Testis (tissue), 5 donors: ENCODE measurements at places on chromosomes 7 and 10. TPM values are rescaled to one million over a fixed set of nuclear protein-coding genes. Genes with fewer than 3 reads are reported as not detected.

Gene PRRT4
- 0.16 TPM for total RNA-seq

Gene PVRIG
- 3.0 TPM for total RNA-seq

Gene RSPH10B2
- 61.3 TPM for total RNA-seq

Gene TMEM213
- not detected for total RNA-seq

Gene TSPAN13
- 10.6 TPM for total RNA-seq

Gene SLC16A9
- total RNA-seq = 3.8 TPM

Gene BAIAP2L1
- 16.8 TPM for total RNA-seq

Gene GTF2IRD1
- 22.4 TPM for total RNA-seq

Gene RAPGEF5
- 63.8 TPM for total RNA-seq

Gene FAM204A
- 51.3 TPM for total RNA-seq

Gene CPVL
- 26.6 TPM for total RNA-seq

Gene SLC39A12
- 0.47 TPM for total RNA-seq

Gene STX1A
- 28.2 TPM for total RNA-seq

Gene PLEKHS1
- total RNA-seq = 1.1 TPM

Gene TRIM73
- total RNA-seq = 22.4 TPM

Gene GRID1
- total RNA-seq = 16.7 TPM

Gene FAM221A
- total RNA-seq = 32.9 TPM

Gene SPRN
- 1.8 TPM for total RNA-seq

Gene CALML3
- total RNA-seq = 0.19 TPM

Gene SEMA3E
- 0.47 TPM for total RNA-seq

Gene MBL2
- 0.16 TPM for total RNA-seq

Gene PNLIPRP1
- total RNA-seq = not detected

Gene EN2
- total RNA-seq = 1.6 TPM

Gene PILRA
- 18.0 TPM for total RNA-seq

Gene VCL
- total RNA-seq = 267 TPM

Gene LRRC17
- total RNA-seq = 9.7 TPM

Gene TMEM130
- total RNA-seq = 106 TPM
